Frontal cortex (tissue), 4 donors: ENCODE measurements at places on chromosomes 5 and 9. TPM values are rescaled to one million over a fixed set of nuclear protein-coding genes. Genes with fewer than 3 reads are reported as not detected.
A peak's percentile ranks its signal among the peaks of the same experiment; 100 is the strongest.

Gene RETREG1
- total RNA-seq: 73.0 TPM

Gene QRFP
- total RNA-seq: under 0.01 TPM

Gene ADAMTS13
- 2.0 TPM for total RNA-seq

Gene NRG2
- 5.3 TPM for total RNA-seq

Gene PDE6A
- not detected for total RNA-seq

Gene PLAA
- 49.3 TPM for total RNA-seq

Gene SV2C
- total RNA-seq: 2.9 TPM

Gene STPG3
- total RNA-seq: not detected

Gene CBY3
- total RNA-seq: not detected

Gene DNM1
- total RNA-seq: 73.8 TPM

Gene SKP1
- 139 TPM for total RNA-seq

Gene OTULINL
- total RNA-seq: 18.8 TPM

Gene ZNF366
- total RNA-seq: 0.82 TPM

DNA sequence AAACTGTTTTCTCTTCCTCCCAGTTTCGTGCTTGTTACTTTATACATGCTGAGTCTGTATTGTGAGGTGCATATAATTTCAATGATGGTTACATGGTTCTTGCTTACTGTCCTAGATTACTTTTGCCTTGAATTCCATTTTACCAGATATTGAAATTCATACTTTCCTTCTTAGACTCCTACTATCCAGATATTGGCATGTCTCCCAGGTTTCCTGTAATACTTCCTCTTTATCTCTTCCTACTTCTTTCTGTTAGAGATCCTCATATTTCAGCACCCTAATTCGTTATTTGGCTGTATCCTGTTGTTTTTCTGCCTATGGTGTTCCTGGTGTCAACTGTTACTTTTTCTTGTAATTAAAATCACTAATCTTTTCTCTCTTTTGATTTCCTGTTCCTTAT is 522.1 kb downstream of the CCDC171 start:
- DNase-seq: no peak

- peak; percentile 63 for DNase-seq
Observed at GRCh38 chr5:43389679-43390329, 22.4 kb downstream of the CCL28 start.

DNA sequence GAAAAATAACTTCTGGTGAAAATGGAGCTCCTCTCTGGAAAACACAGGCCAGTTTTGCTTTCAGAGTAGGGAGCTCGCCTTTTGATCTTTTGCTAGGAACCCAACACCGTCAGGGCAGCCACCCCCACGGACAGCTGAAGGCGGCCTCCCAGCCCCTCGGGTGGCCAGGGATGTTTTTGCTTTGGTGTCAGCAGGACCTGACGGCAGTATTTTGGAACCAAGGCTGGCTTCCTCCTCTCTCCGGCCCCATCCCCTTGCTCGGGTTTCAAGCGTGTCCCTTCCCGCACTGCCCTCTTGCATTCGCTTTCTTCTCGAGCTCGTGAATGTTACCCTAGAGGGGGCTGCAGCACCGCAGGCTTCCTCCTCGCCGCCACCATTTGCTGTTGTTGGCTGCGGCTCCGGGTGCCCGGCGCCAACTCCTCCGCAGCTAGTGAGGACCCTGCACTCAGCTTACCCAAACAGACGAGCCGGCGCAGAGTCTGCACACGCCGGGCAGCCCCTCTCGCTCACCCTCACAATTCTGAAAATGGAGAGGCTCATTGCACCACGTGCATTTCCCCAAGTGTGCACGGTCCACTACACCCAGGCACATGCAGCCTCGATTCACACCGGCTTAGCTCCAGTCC is 35.5 kb upstream of the ADAMTSL1 start:
- no peak for DNase-seq

- peak; percentile 22 for DNase-seq
Observed at GRCh38 chr9:13351778-13352386, 72.4 kb upstream of the MPDZ start.

DNA sequence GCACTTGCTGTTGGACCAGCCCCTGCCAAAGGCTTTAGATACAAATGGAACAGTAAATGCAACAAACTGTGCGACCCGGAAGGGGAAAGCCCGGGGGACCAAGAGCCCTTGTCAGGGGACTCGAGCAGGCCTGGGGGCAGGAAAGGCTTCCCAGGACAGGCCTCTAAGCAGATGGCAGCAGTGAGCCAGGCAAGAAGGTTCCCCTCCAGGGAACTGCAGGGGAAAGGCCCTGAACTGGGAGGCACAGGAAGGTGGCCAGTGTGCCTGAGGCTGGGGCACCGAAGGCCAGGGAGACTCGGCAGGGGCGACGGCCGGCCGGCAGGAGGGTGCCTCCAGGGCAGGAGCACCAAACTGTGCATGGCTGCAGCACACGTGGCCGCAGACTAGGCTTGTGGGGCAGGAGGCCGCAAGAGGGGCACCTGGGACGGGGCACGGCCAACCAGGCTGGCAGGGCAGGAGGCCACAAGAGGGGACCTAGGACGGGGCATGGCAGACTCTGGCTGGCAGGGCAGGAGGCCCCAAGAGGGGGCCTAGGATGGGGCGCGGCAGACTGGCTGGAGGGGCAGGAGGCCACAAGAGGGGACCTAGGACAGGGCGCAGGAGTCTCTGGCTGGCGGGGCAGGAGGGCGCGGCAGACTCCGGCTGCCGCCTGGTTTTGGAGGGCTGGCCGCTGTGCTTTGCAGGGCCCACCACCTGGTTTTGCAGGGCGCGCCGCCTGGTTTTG is 10.0 kb downstream of the VAV2 start:
- no peak for DNase-seq

DNA sequence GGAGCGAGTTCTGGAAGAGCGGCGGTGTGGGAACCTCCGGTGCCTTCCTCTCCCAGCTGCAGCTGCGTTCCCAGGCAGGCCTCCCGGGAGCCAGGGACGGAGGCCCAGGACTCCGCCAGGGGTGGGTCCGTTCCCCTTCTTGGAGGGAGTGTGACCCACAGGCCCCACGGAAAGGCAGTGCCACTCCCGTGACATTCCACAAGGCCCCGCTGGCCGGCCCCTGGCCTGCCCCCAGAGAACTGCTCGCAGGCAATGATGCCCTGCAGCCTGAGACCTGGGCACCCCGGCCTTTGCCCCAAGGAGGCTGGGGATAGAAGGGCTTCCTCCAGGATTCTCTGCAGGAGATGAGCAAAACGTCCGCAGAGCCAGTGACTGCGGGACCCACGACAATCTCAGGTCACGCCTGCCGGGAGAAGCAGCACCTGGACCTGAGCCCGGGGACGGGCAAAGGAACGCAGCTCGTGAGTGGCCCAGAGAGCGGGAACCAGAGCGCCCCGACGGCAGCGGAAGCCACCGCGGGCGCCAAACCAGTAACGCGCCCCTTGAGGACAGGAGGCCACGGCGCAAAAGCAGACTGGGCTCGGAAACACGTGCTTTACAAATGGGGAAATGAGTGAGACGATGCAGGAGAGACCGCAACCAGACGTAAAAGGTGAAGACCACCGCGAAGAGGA is 9.3 kb downstream of the OBP2B start:
- no peak for DNase-seq

- DNase-seq: no peak
Observed at GRCh38 chr5:14036514-14036913, 92.0 kb upstream of the DNAH5 start.

GRCh38 chr9:15144622-15145061 is 162.4 kb downstream of the TTC39B start:
- DNase-seq: no peak

- no peak for DNase-seq
Observed at GRCh38 chr5:75856056-75856455, 138.8 kb upstream of the POC5 start.

- no peak for DNase-seq
Observed at GRCh38 chr9:137152844-137153405, 14.0 kb downstream of the GRIN1 start.

DNA sequence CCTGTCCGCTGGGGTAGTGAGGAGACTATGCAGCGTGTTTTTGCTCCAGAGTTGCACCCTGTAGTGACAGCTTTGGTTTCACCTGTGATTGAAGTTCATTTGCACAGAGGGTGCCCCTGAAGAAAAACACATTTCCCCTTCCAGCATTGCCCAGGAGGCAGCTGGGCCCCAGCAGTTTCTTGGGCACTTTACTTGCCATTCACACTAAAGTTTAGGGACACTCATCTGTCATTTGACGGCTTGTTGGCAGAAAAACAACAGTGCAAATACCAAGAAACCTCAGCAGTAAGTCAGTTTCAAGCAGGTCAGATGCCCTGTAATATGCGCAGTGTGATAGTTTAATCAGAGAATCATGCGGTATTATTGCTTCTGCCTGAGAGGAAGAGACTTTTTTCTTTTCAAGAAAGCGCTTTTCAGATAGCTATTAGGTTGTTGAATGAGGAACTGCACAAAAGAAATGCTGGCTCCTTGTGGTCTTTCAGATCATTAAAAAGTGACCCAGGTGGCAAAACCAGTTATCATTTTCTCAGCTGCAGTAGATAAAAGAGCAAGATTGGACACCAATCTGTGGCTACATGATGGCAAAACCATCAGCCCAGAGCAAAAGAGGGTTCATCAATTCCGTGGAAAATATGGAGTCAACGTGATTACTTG is 136.2 kb upstream of the PUM3 start:
- DNase-seq: no peak

DNA sequence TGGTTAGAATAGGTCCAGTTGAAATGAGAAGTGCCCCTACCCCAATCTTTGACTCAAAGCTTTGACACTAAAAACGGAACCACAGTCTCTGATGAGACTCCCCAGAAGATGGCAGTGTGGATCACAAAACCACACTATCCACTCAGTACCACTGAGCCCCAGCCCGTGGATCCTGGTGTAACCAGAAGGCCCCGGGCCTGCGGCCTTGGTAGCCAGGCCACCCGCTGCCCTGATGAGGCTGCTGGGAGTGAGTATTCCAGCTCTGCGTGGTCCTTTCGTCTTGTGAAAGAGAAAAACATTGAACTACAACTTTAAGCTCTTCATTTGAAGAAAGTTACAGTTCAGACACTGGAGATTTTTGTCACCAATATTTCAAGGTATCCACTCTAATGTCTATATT is 42.2 kb upstream of the FBP1 start:
- peak; percentile 51 for DNase-seq

DNA sequence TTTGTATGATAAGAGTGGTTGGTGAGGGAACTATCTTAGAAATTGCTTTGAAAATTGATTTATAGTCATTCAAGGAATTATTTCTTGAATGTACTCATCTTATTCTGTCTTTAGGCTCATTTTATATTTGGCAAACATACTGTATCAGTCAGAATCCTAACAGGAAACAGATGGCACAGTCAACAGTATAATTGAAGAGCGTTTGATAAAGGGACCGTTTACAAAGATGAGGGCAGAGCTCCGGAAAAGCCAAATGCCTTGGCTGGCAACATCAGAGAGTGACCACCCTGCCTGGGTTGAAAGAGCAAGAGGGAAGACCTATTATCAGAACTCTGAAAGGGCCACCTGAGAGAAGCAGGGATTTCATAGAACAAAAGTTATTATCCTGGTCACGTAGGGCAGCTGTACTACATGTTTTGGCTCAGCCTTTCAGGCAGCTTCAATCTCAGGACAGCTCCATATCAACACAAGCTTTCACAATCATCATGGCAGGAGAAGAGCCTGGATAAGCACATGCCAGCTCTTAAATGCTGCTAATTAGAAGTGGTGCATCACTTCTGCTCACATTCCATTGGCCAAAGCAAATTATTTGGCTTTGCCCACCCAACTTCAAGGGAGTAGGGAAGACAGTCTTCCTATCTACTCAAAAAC is 47.2 kb upstream of the ARL15 start:
- no peak for DNase-seq

- no peak for DNase-seq
Observed at GRCh38 chr5:26034813-26035212, 1003.6 kb downstream of the CDH9 start.

DNA sequence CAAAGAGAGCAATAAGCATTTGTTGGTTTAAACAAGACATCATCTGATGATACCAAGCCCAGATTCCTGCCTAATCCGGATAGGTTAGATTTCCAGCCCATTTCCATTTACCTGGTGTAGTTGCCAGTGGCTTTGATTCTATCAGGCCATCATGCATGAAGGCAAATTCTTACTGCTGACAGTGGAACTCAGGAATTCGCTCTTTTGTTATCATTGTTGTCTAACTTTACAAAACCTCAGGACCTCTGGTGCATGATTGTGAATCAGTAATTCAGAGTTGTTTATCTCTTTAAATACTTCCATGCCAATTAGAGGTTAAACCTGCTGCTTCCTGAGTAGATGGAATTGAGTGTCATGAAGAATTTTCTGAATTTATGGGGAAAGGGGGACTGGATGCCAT is 76.5 kb downstream of the C9orf152 start:
- no peak for DNase-seq

DNA sequence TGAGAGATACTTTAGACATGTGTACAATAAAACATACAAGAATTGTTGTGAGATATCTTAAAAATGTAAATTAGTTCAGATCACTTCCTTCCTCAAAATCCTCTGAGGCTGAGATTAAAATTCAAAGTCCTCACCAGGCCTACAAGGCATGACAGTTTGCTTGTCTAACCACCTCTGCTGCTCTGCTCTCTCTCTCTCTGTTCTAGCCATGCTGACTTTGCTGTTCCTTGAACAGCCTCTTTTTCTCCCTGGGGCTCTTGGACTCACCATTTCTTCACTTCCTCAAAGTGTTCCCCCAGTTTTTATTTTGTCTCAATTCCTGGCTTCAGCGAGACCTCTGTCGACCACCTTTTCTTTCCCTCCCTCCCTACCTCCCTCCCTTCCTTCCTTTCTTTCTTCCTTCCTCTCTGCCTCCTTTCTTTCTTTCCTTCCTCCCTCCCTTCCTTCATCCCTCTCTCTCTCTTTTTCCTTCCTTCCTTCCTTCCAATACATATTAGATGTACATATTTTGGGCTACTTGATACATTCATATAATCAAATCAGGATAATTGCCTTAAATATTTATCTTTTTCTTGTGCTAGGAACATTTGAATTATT is 27.0 kb downstream of the CATSPER3 start:
- DNase-seq: peak; percentile 0

DNA sequence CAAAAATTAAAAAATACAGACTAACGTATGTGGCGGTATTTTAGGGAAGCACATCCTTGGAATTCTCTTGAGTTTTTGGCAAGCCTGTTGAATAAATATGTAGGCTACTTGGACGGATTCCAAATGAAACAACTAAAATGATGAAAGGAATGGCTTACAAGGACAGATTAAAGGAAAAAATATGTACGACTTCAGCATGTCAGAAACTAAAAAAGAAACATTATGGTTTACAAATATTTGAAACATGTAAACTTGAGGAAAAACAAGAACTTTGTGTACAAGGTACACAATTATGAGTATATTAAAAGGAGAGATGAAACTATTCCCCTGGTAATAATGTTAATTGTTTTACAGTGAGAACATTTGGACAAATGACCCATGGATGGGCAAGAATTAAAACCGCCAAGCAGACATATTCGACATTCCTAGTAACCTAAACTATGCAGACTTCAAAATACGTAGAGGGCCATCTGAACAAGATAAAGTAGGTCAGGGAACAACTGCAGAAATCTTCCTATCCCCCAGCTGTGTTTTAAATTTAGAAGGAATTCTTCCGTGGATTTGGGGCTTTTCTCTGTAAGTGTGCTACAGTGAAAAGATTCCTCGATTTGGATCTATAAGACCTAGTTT is 12.5 kb downstream of the EDIL3 start:
- DNase-seq: no peak
